ENCODE measurements at places on chromosomes 12 and 14. TPM values are rescaled to one million over a fixed set of nuclear protein-coding genes. Genes with fewer than 3 reads are reported as not detected.

The OTUB2 gene
- total RNA-seq: 0.51 TPM

The MYO1A gene
- total RNA-seq: not detected

DNA sequence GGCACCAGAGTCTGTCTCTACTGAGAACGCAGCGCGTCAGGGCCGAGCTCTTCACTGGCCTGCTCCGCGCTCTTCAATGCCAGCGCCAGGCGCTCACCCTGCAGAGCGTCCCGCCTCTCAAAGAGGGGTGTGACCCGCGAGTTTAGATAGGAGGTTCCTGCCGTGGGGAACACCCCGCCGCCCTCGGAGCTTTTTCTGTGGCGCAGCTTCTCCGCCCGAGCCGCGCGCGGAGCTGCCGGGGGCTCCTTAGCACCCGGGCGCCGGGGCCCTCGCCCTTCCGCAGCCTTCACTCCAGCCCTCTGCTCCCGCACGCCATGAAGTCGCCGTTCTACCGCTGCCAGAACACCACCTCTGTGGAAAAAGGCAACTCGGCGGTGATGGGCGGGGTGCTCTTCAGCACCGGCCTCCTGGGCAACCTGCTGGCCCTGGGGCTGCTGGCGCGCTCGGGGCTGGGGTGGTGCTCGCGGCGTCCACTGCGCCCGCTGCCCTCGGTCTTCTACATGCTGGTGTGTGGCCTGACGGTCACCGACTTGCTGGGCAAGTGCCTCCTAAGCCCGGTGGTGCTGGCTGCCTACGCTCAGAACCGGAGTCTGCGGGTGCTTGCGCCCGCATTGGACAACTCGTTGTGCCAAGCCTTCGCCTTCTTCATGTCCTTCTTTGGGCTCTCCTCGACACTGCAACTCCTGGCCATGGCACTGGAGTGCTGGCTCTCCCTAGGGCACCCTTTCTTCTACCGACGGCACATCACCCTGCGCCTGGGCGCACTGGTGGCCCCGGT, at the start of gene PTGDR:
Gene PTGDR (plus strand): TSS at position 198 of the 778 bp plus-strand sequence. CDS start 117 bp downstream, at position 315.
- DNase-seq: no peak

DNA sequence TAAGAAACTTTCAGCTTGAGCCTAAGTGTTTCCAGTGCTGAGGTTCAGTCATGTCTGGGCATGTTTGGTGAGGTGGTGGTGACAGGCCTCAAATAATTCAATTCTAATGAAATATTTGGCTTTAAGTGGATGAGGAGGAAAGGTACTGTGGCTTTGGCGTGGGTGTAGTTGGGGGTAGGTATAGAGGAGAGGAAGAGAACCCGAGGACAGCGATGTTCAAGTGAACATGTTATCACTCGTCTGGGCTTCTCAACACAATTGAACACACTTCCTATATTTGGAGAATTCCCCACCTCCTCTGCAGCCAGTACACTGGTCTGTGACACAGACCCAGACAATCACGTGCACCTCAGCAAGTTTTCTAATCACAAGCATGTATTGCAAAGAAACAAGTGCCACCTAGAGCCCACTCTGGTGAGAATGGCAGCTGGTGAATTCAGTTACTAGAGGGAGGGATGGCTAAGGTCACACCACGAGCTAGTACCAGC, 53.0 kb downstream of the IFNG-AS1 start:
- DNase-seq: peak; percentile 10

All from SJCRH30 (cell line).